ENCODE measurements at places on chromosomes 7 and 10.

DNA sequence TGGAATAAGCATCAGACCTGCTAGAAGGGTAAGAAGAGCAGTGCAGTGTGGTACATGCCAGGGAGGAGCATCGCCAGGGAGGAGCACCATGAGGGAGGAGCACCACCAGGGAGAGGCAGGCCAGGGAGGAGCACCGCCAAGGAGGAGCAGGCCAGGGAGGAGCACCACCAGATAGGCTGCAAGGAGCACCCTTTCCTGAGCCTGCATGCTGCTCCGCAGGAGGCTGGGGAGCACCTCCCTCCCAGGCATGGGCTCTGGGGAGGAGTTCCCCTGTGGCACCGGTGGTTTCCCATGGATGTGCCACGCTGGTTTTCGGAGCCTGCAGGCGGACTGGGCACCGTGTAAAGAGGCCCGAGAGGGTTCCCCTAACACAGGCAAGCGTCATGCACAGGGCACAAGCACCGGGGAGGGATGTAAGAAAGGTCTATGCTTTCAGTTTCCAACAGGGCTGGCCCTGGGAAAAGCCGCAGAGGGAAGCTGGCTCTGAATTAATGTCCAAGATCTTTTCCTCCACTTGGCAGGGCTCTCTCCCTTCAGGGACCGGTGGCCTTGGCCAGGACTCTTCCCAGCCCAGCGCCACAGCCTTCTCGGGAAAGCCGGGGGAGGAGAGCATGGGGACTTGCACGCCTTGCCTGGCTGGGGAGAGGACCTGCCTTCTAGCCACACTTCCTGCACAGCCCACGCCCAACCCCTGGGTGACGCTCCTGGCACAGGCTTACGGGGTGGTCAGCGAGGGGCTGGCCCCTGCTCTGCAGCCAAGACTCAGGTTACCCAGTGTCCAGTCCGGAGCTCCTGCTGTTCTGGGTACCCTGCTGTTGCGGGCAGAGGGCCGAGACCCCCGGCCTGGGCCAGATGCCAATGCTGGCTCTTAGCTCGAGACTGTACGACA, 11.5 kb upstream of the GPER1 start:
- DNase-seq: no peak

- DNase-seq: no peak
Observed at GRCh38 chr7:80165177-80165576, 30.5 kb downstream of the GNAI1 start.

- DNase-seq: no peak
Observed at GRCh38 chr10:60147576-60148265, 241.4 kb upstream of the CCDC6 start.

GRCh38 chr7:121099572-121099971, 111.1 kb downstream of the CPED1 start:
- DNase-seq: no peak

- no peak for DNase-seq
Observed at GRCh38 chr7:4730971-4731370, 44.5 kb upstream of the AP5Z1 start.

GRCh38 chr7:99005776-99006175, 127.4 kb downstream of the TRRAP start:
- DNase-seq: no peak

DNA sequence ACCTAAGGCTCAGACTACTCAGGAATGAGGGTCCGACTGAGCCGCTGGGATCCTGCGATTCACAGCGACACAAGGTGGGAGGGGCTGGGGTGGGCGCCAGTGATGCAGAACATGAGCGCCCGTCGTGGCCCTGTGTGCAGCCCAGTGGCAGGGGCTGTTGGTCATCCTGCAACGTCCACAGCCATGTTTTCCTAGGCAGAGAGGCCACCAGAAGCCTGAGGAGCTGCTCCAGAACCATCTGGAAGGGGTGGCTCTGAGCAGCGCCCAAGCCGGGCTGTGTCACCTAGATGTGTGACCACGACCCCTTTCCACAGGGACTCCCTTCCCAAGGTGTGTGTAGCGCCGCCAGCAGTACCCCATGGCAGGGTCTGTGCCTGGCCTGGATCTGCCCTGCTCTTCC, 24.5 kb downstream of the DPYSL4 start:
- DNase-seq: no peak

DNA sequence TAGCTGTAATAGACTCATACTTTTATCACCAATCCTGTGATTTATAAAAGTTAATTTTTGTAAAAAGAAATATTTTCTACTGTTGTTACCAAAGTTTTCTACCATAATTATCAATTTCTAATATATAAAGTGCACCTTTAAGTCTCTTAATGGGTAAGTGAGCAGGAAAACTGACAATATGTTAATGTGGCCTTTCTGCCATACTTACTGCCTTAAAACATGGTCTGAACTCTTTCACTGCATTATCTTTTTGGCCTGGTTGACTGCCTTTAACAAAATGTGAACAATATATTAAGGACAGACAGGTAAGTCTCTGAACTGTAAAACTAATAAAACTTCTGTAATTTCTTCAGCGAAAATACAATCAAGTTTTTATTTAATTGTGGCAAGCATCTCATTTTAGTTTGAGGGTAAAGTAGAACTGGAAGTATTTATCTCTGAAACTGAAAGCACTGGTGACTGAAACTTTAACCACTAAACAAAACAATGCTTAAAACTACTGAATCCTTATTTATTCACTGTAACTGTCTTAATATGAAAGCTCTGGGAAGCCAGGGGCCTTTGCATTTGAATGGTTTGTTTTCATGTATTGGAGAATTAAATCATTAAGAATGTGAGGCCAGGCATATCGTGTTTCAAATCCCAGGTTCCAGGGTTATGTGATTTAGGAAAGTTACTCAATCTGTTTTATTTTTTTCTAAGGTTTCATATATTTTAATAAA, 948.8 kb upstream of the POT1 start:
- DNase-seq: no peak

- peak; percentile 72 for DNase-seq
Observed at GRCh38 chr10:102302611-102303010, 57.3 kb downstream of the GBF1 start.

DNA sequence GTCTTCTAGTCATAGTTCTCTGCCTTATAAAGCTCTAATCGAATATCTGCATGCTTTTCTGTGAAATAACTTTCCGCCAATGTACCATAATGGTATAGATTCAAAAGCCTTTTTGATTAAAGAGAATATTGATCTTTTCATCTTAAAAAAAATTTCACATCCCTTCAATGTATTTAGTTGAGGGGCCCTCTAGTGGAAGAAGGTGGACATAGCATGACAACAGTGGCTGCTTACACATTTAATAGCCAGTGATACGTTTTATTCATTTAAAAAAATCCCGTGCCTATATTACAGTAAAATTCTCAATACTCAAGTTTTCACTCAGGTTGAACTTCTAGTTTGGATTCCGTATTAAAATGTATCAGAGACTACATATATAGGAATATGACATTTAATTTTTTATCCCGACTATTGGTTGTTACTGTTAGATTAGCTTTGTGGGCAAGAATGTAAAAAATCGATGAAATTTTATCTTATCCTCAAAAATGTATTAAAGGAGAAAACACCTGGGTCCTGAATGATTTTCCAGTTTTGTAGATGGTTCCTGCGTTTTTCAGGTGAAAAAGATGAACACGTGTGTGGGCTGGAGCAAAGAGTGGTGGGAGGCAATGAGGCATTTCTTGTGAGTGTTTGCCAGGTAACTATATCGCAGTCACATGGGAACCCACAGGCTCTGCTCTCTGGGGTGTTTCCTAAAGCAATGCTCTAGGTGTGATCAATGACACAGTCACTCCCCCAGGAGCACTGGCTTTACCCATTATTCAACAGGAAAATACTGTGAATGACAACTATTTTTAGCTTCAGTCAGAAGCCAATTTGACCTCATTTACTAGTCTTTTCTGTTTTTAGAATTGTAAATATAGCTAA, 24.1 kb upstream of the PNLIP start:
- peak; percentile 58 for DNase-seq

DNA sequence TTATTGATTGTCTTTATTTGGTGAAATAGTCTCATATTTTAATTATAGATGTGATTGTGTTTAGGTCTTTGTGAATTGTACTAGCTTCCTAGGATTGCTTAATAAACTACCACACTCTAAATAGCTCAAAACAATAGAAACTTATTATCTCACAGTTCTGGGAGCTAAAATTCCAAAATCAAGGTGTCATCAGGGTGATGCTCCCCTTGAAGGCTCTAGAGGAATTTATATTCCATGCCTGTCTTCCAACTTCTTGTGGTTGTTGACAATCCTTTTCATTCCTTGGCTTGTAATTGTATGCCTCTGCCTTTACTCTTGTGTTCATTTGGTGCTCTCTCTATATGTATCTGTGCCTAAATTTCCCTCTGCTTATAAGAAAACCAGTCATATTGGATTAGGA, 155.3 kb upstream of the AKR1E2 start:
- peak; percentile 68 for DNase-seq

GRCh38 chr7:55288070-55288824, 76.9 kb upstream of the LANCL2 start:
- peak; percentile 37 for DNase-seq

GRCh38 chr10:124495162-124495561, 33.5 kb downstream of the LHPP start:
- DNase-seq: no peak

DNA sequence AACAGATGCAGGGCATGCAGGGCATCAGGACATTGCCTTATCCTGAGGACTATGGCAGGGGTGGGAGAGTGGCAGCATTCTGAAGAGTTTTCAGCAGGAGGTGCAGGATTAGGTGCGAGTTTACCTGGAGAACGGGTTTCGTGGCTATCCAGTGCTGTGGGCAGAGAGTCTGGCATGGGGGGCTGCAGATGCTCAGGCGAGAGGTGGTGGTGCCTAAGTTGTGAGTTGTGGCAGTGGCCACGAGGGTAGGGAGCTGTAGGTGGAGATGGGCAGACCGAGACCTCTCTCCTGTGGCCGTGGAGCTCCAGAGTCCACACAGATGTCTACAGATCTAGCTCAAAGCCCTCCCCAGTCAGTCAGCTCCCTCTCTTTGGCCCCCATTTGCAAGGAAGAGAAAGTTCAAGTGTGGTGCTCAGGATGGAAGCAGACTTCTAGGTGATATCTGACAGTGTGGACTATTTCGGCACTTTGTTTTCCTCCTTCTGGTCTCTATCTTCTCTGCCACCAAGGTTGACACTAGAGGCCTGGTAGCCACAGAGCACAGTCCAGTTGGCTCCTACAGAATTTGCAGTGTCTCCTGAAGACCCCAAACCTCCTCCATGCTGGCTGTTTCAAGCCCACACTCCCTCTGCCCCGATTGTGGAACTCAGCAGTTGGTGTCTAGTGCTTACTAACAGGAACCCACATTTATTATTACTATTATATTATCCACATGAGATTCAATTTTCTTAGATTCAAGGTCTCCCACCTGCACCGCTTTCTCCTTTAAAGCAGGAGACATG, 955.7 kb upstream of the ZNF722 start:
- DNase-seq: no peak

DNA sequence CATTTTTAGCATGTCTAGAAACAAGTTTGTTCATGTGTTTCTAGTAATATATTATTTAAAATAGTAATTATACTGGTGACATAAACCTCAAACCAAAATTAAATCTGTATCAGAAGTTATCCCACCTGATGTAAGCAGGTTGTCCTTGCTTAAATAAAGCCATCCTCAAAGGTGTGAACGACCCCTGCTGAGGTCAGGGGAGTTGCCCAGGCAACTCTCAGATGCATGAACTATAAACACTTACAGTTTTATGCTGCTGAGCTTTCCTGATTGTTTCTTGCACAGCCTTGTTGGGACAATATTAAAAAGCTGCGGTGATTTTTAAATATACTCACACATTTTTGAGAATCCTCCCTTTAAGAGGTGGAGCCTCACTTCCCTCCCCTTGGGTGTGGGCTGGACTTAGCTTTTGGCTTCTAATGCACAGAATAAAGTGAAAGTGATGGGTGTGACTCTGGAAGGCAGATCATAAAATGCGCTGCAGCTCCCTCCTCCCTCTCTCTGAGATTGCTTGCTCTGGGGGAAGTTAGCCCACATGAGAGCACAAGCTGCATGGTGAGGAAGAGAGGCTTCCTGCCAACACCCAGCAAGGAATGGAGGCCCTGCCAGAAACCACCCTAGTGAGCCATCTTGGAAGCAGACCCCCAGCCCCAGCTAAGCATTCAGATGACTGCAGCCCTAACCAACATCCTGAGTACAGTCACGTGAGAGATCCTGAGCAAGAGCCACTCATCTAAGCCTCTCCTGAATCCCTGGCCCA, 152.7 kb downstream of the SKIDA1 start:
- DNase-seq: peak; percentile 92

DNA sequence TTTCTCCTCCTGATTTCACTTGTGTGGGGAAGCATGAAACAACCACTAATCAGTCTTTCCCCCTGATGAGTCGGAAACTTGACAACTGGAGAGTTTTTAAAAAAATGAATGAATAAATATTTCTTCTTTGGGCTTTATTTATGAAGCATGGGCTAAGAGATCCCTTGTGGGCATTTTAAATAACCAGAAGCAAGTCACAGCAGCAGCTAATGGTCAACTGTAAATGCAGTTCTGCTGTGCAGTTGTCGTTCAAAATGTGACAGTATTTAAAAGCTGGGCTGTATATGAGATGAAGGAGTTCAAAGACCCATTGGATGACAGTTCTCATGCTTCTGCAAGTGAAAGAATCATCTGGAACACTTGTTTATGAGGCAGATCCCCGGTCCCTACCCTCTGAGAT, 54.1 kb downstream of the STEAP1B start:
- no peak for DNase-seq

DNA sequence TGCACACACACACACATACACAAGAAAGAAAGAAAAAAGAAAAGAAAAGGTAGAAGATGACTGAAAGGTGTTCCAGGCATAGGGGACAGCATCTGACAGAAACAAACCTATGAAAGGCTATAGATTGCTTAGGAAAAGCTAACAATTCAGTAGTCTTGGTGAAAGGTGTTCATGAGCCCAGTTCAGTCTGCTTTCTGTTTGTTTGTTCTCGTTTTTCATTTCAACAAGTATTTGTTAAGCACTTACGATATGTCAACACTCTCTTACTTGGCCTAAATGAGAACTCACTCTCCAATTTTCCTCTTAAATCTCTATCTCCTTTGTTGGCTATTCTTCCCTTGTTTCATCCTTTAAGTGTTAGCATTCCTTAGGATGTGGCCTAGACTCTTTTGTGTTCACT, 133.2 kb downstream of the GRM8 start:
- no peak for DNase-seq
